ENCODE measurements at places on chromosomes 3 and 15.

GRCh38 chr3:45976191-45977091 lies 19.2 kb downstream of the FYCO1 start:
- DNase-seq: no peak

DNA sequence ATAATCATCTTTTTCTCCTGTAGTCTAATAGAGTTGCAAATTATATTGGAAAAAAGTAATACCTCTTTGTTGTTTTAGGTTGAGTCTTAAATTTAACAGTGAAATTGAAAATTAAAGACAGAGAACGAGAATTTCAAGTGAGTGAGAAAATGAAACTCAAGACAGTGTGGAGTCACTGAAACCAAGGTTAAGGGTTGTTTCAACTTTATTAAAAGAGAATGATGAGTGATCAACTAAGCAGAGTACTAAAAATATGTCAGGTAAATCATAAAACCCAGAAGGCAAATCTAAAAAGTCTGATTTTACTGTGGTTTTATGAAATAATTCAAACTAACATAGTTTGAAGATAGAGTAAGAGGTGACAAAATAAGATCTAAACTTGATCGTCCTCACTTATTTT lies 782.5 kb upstream of the SEMA6D start:
- no peak for DNase-seq

GRCh38 chr3:132255041-132255745 lies 62.0 kb upstream of the ACP3 start:
- DNase-seq: no peak

- DNase-seq: no peak
Measured at GRCh38 chr3:34782871-34783270, 856.5 kb upstream of the ARPP21 start.

DNA sequence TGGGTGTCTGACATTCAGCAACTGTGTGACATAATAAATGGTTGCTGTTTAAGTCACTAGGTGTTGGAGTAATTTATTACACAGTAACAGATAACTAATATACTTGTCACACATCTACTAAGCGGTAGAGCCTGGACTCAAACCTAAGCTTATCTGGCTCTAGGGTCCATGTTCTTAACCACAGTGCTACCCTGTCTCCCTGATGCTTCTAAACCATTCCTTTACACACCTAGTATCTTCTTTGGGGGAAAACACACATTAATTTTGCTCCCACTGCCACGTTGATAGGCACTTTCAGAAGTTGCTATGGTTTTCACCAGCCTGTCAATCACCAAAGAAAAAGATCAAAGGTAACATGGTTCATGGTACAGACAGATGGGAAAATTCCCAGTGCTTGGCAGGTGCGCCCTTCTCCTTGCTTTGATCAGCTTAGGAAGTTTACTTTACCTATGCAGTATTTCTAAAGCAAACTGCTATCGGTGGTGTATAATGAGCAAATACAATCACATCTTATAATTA lies 150.8 kb downstream of the PDZRN3 start:
- no peak for DNase-seq

DNA sequence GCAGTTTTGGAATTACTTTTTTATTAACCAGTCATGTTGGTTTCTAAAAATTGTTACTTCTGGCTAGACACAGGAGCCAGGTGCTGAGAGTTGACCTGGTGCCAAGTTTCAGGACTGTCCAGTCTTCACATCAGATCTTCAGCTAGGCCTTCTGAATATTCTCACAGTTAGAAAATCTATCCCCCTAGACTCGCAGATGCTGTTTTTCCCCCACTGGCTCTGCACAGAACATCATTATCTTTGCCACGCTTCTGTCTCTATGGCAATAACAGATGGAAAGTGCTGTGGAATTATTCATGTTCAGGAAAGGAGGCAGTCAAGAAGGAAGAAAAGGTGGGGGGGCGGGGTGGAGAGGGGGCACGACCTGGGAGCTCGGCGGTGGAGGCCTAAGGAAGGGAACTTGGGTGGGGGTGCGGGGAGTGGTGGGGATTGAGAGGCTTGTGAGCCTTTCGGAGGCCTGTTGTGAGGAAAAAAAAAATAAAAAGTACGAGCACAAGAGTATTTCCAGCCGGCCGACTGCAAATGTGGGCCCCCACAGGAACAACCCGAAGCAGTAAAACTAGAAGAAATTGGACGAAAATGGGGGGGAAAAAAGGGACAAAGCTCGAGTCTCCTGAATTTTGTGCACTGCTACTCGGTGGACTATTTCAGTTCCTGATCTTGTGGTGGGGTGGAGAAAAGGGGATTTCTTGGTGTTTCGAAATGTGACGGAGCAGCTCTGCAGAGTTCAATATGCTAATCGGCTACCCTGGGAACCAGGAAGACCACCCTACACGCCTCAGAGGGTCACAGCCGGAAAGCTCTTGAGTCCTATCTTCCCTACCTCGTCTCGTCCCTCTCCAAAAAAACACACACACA lies 1.5 kb upstream of the SKIL start:
- DNase-seq: peak; percentile 46

- no peak for DNase-seq
Measured at GRCh38 chr3:4195006-4195405, 108.2 kb upstream of the SETMAR start.

- DNase-seq: no peak
Measured at GRCh38 chr15:80855206-80855605, 76.0 kb downstream of the CEMIP start.

DNA sequence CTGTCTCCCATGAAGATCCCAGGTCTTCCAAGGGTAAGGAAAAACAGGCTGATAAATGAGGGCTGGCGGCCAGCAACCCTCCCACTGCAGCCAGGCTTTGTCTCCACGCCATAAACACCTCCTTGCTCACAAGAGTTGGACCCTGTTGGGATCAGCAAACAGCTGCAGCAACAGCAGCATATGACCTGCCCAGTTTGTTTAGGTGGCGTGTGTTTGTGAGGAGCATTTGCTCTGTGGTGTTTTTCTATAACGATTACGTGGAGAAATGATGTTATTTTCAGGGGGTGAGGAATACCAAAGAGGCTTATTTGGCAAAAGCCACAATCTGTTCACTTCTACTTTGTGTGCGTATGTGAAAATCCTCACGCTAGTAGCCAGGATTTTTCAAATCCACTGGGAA lies 58.5 kb downstream of the RFTN1 start:
- no peak for DNase-seq

- no peak for DNase-seq
Measured at GRCh38 chr3:83802801-83803200, 1156.0 kb upstream of the CADM2 start.

DNA sequence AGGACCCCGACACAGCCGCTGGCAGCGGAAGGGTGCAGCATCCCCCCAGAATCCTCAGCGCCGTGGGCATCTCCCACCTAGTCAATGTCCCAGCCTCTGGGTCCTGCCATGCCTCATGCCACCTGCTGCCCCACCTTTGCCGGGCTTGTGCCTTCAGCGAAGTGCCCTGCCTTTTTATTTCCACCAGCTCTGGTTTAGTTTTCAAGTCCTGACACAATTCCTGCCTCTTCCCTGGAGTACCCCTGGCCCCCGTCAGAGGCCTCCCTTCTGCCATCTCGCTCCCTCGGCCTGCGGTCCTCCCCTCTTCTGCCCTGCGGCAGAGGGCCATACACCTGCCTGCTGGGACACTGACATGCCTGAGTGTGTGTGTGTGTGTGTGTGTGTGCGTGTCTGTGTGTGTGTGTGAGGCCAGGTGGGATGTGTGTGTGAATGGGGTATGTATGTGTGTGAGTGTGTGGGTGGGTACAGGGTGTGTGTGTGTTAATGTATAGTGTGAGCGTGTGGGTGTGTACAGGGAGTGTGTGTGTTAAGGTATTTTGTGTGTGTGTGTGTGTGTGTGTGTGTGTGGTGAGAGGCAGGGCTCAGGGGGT lies 129.9 kb downstream of the SMAD6 start:
- DNase-seq: no peak

- no peak for DNase-seq
Measured at GRCh38 chr15:41544650-41545015, 576 bp upstream of the RPAP1 start.

GRCh38 chr3:182671541-182671940 lies 121.8 kb upstream of the ATP11B start:
- no peak for DNase-seq
